ENCODE measurements at places on chromosomes 4 and X.
A peak's percentile ranks its signal among the peaks of the same experiment; 100 is the strongest.

GRCh38 chr4:170652571-170652970 is 562.8 kb upstream of the AADAT start:
- no peak for DNase-seq

DNA sequence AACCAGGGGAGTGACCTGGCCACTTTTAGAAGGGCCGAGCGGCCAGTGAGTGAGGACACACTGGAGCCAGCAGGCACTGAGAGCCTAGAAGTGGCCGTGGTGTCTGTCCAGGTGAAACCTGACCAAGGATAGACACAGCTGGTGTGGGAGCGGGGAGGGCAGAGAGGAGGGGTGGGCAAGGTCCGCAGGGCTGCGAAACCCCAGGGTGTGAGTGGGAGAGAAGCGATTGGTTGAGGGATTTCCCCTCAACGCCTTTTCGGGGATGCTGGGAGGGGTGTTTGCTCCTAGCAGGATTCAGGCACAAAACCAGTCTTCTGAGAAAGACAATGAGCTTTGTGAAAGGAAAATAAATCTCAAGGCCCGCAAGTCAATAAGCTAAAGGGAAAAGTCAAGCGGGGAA is 33.2 kb upstream of the ARSD start:
- DNase-seq: no peak

- DNase-seq: no peak
Observed at GRCh38 chr4:32163125-32163524, 1443.0 kb downstream of the PCDH7 start.

DNA sequence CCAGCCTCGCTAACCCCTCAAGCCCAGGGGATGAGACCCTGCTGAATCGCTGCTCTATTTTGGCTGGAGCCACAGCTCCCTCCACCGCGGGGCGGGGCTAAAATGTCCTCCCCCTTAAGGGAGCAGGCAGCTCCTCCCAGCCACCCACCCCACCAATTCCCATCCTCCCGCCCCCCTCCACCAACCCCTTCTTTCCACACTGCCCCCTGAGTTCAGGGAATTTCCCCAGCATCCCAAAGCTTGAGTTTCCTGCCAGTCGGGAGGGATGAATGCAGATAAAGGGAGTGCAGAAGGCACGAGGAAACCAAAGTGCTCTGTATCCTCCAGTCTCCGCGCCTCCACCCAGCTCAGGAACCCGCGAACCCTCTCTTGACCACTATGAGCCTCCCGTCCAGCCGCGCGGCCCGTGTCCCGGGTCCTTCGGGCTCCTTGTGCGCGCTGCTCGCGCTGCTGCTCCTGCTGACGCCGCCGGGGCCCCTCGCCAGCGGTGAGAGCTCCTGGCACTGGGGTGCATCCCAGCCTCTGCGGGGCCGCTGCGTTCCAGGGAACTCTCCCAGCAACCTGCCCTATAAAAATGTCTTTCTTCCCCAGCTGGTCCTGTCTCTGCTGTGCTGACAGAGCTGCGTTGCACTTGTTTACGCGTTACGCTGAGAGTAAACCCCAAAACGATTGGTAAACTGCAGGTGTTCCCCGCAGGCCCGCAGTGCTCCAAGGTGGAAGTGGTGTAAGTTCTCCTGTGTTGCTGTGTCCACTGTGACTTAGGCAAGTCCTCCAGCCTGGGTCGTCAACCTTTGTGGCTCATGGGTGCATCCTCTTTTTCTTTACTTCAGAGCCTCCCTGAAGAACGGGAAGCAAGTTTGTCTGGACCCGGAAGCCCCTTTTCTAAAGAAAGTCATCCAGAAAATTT is at the start of gene CXCL6:
TSS of gene CXCL6 (plus strand) at position 306 of the 907 bp plus-strand sequence. CDS start at position 379, 73 bp downstream.
- no peak for DNase-seq

- DNase-seq: no peak
Observed at GRCh38 chr4:187663076-187663475, 332.5 kb upstream of the ZFP42 start.

DNA sequence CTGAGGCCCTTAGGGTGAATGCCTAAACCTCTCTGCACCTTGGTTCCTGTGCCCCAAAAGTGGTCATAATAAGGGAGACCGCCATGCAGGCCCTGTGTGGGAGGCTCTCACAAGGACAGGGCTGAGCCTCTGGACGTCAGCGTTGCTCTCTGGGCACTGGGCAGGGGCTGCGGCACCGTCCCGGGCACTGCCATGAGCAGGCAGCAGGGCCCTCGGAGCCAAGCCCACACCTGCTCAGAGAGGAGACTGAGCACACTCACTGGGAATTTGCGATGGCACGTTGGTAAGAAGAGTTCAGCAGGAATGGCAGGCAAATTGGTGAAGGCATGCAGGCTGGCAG is 123.4 kb downstream of the HMX1 start:
- no peak for DNase-seq

- DNase-seq: no peak
Observed at GRCh38 chrX:141443922-141444321, 140.6 kb downstream of the SPANXA1 start.

DNA sequence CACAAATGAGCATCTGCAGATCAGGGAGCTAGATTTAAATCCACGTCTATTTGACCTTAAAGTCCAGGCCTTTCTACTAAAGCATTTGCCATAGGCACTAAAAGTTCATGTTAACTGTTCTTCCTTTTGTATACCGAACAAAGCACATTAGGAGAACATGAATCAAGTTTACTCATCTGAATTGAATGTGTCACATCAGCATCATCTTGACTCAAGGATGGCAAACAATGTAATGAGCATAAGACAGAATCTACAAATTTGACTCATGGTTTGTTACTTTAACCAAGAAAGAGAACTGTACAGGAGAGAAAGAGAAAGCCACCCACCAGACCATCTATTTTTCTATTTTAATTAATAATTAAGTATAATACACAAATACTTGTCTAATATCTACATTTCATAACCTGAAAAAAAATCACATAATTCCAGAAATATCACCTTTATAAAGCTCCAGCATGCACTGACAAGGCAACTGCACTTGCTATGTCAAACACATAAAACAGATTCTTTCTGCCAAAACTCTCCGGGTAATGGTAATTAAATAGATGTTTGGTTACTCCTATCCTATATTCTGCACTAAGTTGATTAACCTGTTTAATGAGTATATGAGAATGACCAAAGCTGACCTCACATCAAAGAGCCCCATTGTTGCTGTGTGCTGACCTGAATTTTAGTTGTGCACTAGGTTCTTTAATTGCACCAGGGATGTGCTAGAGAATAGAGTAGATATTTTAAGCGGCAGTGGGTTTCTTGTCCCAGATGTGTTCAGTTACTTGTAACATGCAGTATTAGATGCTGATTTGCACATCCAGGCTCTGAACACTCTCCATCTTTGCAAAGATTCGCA is 42.5 kb upstream of the LEF1 start:
- DNase-seq: no peak

DNA sequence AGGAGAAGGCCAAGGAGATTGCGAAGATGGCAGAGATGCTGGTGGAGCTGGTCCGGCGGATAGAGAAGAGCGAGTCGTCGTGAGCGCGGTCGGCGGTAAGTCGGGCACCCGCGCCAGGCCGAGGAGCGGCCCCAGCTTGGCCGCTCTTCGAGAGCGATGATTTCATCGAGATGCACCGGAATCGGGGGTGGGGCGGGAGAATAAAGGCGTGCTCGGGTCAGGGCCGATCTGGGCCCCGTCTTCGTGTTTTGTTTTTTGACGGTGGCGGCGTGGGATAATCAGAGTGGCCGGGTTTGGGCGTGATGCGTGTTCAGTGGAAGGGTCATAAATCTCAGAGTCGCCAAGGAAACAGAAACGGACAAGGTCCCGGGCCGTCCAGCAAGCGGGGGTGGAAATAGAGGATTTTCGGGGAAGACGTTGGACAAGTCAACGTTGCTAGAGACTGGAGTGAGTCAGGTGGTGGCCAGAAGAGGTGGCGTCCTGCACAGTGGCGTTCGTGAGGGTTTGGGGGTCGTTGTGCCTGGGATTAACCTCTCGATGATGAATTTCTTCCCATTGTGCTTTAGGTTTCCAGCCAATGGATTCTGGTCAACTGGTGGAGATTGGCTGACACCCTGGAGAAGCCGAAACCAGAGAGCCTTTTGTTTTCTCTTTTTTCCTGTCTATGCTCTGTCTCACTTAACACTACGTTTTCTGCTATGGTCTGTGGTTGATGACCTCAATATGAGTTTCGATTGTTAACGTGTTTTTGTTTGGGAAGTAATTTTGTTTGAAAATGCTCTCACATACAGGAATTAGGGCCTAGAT is 882 bp downstream of the MRFAP1 start:
- peak; percentile 42 for DNase-seq

- no peak for DNase-seq
Observed at GRCh38 chr4:109275066-109275745, 27.3 kb downstream of the COL25A1 start.

GRCh38 chrX:119570351-119570835 is 4.0 kb upstream of the UBE2A start:
- peak; percentile 94 for DNase-seq

GRCh38 chr4:5096261-5096660 is 45.0 kb downstream of the STK32B start:
- DNase-seq: no peak

DNA sequence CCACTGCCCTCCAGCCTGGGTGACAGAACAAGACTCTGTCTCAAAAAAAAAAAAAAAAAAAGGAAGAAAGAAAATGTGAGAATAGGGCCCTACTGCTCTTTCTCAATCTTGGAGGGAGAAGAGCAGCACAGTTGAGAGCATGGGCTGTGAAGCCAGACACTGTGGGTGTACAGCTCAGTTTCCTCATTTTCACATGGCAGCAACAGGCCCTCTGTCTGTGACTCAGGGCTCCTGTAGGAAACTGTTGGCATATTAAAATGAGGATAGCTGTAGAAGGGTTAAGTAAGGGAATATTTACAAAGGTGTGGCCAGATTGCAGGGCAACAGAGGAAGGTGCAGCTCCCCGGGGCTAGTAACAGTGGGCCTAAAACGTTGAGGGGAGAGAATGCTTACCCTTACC is 3.4 kb downstream of the AKAP14 start:
- no peak for DNase-seq

GRCh38 chr4:73010789-73011628 is 58.5 kb downstream of the COX18 start:
- no peak for DNase-seq

DNA sequence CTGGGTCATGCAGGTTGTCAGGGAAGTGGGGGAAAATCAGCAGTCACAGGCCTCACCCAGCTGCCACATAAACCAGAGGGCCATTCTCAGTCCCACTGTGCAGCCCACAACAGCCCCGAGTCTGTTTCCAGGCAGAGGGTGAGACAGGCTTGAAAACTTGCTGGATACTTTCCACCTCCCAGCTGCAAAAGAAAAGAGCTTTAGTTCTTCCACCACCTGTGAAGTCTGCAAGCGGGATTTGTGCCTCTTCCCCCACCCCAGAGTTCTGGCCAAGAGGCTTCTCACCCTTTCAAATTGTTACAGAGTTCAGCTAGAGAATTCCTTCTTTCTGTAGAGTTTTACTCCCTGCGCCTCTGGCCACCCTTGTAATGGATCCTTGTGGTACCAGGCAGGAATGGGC is 115.5 kb upstream of the ZDHHC15 start:
- no peak for DNase-seq

- no peak for DNase-seq
Observed at GRCh38 chr4:94208266-94208665, 601 bp downstream of the SMARCAD1 start.

DNA sequence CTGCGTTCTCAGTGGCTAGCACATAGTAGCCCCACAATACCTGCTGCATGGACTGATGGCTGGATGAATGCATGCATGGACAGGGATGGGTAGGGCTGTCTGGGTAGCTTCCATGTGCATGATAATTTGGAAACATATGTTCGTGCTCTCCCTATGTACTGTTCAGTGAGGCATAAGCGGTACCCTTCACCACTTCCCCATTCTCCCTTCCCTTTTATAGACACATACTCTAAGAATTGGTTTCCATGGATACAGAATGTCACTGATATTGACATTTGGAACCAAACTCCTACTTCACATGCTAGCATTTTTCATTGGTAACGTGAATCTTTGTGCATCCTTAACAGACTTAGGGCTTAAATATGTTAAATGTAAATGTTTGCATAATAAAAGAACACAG is 20.4 kb downstream of the USP46 start:
- DNase-seq: no peak

DNA sequence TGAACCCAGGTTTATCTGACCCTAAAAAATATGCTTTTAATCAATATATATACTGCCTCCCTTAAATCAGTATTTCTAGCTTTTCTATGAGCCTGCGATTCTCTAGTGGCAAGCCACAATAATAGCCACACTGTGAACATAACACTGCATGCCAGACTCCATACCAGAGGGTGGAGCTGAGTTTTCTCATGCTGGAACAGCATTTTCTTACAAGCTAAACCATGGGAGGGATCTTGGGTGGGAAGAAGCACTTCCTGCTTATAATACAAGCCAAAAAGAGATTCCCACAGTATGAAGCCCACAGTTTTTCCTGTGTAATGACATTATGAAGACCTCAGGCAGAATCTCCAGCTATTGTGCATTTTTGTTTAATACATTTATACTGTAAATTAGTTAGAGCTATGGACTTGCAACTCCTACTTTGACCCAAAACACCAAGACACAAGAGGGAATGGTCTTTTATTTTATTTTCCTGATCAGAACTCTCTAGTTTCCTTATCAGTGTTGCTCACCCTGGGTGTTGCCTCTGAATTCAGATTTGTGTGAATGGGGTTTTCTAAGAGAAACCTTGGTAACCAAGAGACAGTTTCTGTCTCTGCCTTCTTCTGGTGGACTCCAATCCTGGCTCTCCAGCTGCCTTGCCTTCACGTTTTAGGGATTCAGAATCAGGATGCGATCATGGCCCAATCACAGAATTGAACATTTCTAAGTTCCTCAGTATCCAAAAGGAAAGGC is 74.5 kb upstream of the EOLA2 start:
- peak; percentile 15 for DNase-seq

GRCh38 chr4:162506253-162506652 is 342.5 kb upstream of the FSTL5 start:
- no peak for DNase-seq

GRCh38 chr4:25590171-25590570 is 65.5 kb upstream of the SLC34A2 start:
- DNase-seq: peak; percentile 29

DNA sequence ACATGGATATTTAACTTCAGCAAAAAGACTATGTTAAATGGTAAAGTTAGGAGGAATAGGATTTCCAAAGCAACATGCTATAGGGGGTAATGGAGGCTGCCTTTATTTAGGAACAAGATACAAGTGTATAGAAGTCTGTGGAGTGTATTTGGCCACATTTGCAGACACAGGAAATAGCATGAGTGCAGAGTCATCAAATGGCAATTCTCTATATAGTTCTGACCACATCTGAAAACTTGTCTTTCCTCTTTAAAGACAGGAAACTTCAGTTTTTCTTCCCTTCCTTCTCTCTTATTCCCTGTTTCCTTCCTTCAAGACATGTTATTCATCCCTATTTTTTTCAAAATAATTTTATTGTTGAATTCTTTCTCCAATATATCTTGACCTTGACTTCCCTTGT is 119.3 kb upstream of the PITX2 start:
- no peak for DNase-seq

DNA sequence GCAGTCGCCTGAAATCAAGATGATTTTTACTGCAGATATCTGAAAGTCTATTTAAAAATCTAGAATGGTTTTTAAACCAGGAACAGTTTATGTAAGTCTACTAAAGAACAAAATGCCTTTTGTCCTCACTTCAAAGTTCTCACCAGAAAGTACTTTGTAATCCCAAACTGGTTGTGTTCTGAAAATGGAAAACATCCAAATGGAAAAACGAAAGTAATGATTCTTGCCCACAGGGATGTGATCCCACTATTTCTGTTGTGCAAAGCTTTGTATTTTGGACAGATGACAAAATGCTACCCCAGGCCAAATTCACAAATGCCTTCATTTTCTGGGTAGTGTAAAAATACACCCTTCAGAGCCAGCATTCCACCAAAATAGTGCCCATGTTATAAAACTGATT is 265.5 kb upstream of the FTHL17 start:
- DNase-seq: no peak
